Bone marrow (tissue), 2 donors: ENCODE measurements at places on chromosomes 16 and 17.

GRCh38 chr17:77693301-77693700, 265.2 kb upstream of the TNRC6C start:
- no peak for DNase-seq

DNA sequence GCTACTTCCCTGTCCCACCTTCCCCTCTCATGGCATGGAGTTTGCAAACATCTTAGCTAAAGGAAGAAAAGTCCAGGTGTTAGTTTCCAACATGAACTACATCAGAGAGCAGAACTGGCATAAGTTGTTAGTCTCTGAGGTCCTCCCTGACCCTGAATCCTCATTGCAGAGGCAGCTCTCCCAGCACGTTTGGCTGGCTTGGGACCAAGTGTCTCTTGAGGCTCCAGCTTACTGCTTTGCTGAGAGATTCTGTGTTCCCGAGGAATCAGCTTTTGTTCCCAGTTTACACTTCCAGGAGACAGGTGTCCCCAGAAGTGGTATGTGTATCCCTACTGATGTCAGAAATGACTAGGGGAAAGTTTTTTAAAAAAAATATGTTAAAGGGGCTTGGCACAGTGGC, 14.7 kb downstream of the DNAH9 start:
- no peak for DNase-seq

DNA sequence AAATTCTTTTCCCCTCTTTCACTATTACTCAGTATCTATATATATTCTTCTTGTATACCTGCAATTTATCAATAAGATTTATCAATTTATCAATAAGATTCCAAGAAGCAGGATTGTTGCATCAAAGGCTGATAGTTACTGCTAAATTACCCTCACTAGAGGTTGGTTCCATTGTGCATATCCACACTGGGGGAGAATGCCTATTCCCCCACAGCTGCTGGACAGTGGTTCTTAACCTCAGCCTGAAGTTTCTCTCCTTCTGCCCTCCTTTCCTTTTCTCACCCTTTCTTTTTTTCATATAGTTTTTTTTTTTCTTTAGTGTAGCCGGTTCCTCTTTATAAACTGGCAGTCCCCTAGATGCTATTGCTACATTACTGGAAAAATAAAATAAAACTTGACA, 6.3 kb downstream of the C17orf78 start:
- no peak for DNase-seq

- no peak for DNase-seq
Observed at GRCh38 chr16:64717871-64718270, 404.0 kb downstream of the CDH11 start.
